SW480 (cell line): ENCODE measurements at places on chromosomes 3 and 15.
A peak's percentile ranks its signal among the peaks of the same experiment; 100 is the strongest.

GRCh38 chr3:64691051-64691450, 3.3 kb upstream of the ADAMTS9 start:
- DNase-seq: no peak

DNA sequence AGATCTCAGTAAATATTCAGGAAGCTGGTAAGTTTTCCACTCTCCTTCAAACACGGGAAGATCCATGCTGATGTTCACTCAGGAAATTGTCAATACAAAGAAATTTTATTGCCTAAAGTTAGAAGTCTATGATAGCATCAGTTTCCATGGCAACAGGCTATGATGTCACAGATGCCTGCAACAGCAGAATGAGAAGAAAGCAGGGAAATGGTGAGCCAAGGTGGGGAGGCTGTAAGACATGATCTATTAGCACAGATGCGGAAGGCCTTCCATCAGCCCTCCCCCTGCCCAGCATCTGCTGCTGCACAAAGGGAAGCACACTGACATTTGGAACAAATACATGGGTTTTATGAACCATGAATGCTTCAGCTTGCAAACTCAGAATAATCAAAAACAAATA, 28.6 kb downstream of the EPHB1 start:
- DNase-seq: no peak

GRCh38 chr15:68817304-68818065, 3.2 kb downstream of the ANP32A start:
- DNase-seq: peak; percentile 58

GRCh38 chr3:108554229-108554628, 35.0 kb downstream of the CIP2A start:
- no peak for DNase-seq

DNA sequence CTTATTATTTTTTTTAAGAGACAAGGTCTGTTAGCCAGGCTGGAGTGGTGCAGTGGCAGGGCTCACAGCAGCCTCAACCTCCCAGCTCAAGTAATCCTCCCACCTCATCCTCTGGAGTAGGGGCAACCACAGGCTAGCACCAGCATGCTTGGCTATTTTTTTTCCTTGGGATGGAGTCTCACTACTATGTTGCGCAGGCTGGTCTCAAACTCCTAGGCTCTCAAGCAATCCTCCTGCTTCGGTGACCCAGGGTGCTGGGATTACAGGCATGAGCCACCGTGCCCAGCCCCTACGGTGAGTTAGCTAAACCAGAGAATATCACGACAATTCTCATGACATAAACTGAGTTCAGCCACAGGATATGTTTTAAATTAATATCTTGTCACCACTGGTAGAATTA, 2.0 kb downstream of the DCUN1D1 start:
- DNase-seq: no peak

DNA sequence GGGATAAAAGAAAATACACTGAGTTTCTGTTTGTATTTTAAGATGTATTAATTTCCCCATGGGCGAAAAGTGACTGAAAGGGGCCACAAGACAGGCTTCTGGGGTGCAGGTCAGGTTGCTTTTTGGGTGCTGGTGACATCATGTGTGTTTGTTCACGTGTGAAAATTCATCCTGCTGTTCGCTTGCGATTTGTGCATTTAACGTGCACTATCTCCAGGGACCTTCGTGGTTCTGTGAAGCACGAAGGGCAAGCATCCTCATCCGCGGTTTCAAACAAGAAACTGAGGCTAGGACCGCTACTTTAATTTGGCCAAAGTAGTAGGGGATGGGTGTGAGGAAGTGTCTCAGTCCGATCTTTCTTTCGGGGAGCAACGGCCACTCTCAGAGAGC, 1.6 kb upstream of the SMAD6 start:
- no peak for DNase-seq

GRCh38 chr3:105793040-105793439, 75.8 kb downstream of the CBLB start:
- DNase-seq: no peak

DNA sequence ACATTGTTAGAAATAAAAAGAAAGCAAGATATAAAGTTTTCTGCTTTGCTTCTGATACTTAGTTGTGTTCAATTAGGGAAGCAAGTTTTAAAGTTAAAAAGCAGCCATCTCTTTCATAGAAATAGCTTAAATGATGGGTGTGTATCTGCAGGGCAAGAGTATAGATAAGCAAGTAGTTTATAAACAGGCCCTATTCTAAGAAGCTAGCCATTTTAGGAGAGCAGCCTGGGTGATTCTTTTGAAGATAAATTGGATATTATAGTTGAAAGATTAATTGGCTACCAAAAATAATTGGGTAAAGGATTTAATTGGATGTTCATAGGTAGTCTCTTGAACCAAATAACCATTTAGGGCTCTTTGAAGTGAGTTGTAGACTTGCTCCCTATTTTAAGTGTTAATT, 5.6 kb downstream of the EIF3J start:
- no peak for DNase-seq

- no peak for DNase-seq
These were observed 260.7 kb downstream of the PLOD2 start for GRCh38 chr3:145900056-145900829.

DNA sequence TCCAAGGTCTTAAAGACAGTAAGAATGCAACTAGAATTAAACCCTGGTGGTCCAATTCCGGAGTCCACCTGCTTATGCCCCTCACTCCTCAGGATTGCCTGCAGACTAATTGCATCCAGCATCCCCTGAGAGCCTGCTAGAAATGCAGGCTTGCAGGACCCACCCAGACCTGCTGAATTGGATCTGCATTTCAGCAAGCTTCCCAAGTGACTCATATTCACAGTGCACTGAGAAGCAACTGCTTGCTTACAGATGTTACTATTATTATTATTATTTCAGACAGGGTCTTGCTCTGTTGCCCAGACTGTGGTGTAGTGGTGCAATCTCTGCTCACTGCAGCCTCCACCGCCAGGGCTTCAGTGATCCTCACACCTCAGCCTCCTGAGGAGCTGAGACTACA, 83.5 kb upstream of the VGLL4 start:
- DNase-seq: no peak

GRCh38 chr3:184003187-184003967, 14.3 kb downstream of the ABCC5 start:
- DNase-seq: no peak

DNA sequence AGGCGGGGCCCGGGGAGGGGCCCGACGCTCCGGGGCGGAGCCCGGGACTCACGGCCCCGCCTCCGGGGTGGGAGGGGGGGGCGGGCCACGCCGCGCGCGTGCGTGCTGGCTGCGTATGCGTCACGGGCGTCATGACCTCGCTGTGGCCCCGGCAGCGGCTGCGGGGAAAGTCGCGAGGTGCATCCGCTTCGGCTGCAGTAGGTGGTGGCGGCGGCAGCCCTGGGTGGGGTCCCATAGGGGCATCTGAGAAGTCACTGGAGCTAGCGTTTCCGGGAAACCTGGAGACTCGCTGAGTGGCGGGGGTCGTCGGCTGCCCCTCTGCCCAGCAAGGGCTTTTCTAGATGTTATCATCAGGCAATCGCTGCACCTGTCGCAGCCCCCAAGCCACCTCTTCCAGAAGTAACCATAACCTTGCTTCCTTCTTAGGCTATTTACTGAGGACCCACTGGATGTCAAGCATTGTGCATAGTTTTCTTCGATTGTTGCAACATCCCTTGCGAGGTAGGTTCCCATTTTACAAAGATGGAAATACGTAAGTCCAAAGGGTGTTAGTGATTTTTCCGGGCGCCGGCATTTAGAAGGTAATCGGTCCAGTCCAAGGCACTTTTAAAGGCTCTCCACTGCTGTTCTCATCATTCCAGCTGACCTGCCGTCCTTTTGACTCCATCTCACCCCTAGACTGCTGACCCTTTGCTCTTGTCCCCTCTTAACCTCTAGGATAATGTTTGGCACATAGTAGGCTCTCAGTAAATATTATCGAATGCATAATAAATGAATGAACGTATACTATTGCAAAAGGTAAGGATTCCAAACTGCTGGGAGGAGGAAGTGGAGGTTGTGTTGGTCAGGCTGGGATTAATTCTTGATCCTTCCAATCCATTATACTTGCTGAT, at the start of gene GDPGP1:
Gene GDPGP1, plus strand, starts transcription at position 114 of the 893 bp plus-strand sequence. CDS start 6,700 bp downstream, outside the sequence.
- DNase-seq: no peak
